ENCODE measurements at places on chromosomes 16 and 17.

DNA sequence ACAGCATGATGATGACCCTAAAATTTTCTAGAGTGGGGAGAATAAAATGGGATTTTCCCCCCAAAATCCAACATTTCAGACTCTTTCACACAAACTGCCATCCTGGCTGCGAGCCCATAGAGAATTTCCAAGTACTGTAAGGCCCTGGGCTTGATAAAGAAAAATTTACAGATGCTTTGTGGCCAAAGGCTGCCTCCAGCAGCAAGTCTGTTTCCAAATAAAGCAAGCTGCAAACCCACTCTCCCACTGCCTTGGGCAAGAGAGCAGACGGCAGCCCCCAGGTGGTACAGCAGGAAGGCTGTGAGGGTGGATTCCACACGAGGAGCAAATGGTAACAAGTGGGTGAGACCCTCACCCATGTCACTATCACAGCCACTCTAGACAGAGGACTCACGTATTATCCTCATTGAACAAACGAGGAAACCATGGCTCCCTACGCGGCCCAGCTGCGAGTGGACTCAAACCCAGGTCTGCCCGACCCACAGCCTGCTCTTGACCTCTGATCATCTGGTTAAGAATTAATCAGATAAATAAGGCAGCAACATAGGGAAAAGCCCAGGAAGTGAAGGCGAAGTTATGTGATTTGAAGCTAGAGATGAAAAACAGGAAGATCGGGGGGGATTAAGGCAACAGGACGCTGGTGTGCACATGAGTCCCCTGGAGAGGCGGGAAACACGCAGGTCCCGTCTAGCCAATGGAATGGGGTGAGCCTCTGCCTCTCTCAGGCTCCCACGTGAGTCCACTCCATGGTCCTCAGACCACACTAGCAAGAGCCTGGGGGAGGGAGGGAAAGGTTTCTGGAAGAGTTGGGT lies 37.4 kb downstream of the AXIN2 start:
- no peak overlapping the region for H3K4me3 ChIP-seq
- H3K4me1 ChIP-seq = no peaks in the 10 kb centered on the region
- no peaks in the 10 kb centered on the region for H3K27me3 ChIP-seq
- no peak overlapping the region for H3K27ac ChIP-seq
- no peaks in the 10 kb centered on the region for H3K36me3 ChIP-seq

GRCh38 chr17:44565866-44566443 lies 8.7 kb downstream of the FZD2 start:
- no peak overlapping the region for H3K27ac ChIP-seq
- H3K36me3 ChIP-seq = no peaks in the 10 kb centered on the region
- H3K4me1 ChIP-seq = peaks cover 2% of the 10 kb centered on the region
- H3K4me3 ChIP-seq = no peak overlapping the region
- no peaks in the 10 kb centered on the region for H3K27me3 ChIP-seq

GRCh38 chr16:11151156-11151884 lies 104.7 kb downstream of the SOCS1 start:
- peaks cover 7% of the 10 kb centered on the region for H3K4me1 ChIP-seq
- H3K27ac ChIP-seq = no peak overlapping the region
- no peaks in the 10 kb centered on the region for H3K36me3 ChIP-seq
- no peaks in the 10 kb centered on the region for H3K27me3 ChIP-seq
- DNase-seq = no peak

- no peaks in the 10 kb centered on the region for H3K4me1 ChIP-seq
- peaks cover 53% of the 10 kb centered on the region for H3K27me3 ChIP-seq
- no peaks in the 10 kb centered on the region for H3K36me3 ChIP-seq
- no peak overlapping the region for H3K4me3 ChIP-seq
Observed at GRCh38 chr17:48711128-48711527, 11.2 kb downstream of the PRAC1 start.

GRCh38 chr17:4558347-4558971 lies 1.9 kb downstream of the GGT6 start:
- no peak overlapping the region for H3K27ac ChIP-seq
- H3K27me3 ChIP-seq = no peaks in the 10 kb centered on the region
- H3K36me3 ChIP-seq = peaks cover 4% of the 10 kb centered on the region
- peaks cover 24% of the 10 kb centered on the region for H3K4me1 ChIP-seq
- DNase-seq = peak; percentile 42

GRCh38 chr17:80519091-80519781 lies 25.4 kb upstream of the RPTOR start:
- H3K36me3 ChIP-seq = no peaks in the 10 kb centered on the region
- peaks cover 3% of the 10 kb centered on the region for H3K27me3 ChIP-seq
- no peaks in the 10 kb centered on the region for H3K4me1 ChIP-seq
- peak; percentile 55 for DNase-seq
- no peak overlapping the region for H3K4me3 ChIP-seq
- no peak overlapping the region for H3K27ac ChIP-seq

DNA sequence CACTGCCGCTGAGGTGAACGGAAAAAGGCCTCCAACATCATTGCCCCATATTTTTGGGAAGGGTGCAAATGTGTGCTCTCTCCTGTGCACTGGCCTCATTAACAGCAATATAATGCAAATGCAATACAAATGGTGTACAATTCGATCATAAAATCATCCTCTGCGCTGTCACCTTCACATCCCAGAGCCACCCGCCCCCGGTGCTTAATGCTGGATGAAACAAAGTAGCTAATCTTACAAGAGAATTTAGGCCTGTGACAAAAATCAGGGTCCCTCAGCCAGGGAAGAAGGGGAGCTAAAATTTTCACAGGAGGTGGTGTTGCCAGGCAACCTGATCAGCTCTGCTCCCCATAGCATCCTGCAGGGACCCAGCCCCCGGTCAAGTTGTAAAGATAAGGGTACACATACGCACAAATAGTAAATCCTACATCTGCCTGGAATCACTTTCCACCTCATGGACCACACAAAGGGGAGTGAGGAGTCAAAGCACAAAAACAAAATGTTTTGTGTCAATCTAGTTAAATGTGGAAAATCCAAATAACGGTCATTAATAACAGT lies 3.0 kb downstream of the TBC1D16 start:
- no peak overlapping the region for H3K27ac ChIP-seq
- no peak overlapping the region for H3K4me3 ChIP-seq
- no peaks in the 10 kb centered on the region for H3K27me3 ChIP-seq
- peaks cover 34% of the 10 kb centered on the region for H3K4me1 ChIP-seq
- no peaks in the 10 kb centered on the region for H3K36me3 ChIP-seq
- DNase-seq = peak; percentile 11

GRCh38 chr17:43360739-43361505 lies 37.9 kb upstream of the ARL4D start:
- H3K27me3 ChIP-seq = no peaks in the 10 kb centered on the region
- peak overlapping the region; percentile 95 for H3K27ac ChIP-seq
- peak overlapping the region; percentile 72 for H3K4me3 ChIP-seq
- peak; percentile 92 for DNase-seq
- peaks cover 30% of the 10 kb centered on the region for H3K4me1 ChIP-seq
- no peaks in the 10 kb centered on the region for H3K36me3 ChIP-seq

DNA sequence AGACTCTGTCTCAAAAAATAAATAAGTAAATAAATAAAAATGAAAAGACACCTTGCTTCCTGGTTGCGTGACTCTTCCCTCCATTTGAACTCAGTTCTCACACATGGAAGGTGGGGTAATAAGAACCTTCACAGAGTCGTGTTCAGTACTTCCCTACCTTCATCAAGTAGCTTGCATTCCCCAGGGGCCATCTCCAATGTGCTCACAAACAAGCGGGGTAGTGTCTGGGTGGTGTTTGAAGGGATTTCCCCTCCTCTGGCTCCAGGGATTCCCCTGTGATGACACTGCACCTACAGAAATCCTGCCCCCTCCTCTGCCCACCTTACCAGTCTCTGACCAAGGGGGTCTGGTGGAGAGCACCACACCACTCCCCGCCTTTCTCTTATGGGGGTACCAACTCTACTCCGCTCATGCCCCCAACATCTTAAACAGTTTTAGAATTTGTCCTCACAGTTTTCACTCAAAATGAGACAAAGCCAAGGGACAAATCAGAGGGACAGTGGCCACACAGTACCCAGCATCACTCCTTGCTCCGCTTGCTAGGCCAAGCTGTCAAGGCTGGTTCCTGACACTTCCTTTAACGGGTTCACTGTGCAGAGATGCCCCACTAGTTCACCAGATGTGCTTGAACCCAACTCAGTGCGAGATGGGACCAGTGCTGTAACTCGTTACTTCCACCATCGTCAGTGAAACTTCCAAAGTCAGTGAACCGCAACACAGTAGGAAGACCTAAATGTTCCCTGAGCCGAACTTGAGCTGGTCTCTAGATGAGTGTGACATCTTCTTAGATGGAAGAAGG lies 69.1 kb downstream of the COPRS start:
- peaks cover 14% of the 10 kb centered on the region for H3K4me1 ChIP-seq
- no peak for DNase-seq
- no peaks in the 10 kb centered on the region for H3K36me3 ChIP-seq
- no peak overlapping the region for H3K27ac ChIP-seq
- no peak overlapping the region for H3K4me3 ChIP-seq
- H3K27me3 ChIP-seq = no peaks in the 10 kb centered on the region

DNA sequence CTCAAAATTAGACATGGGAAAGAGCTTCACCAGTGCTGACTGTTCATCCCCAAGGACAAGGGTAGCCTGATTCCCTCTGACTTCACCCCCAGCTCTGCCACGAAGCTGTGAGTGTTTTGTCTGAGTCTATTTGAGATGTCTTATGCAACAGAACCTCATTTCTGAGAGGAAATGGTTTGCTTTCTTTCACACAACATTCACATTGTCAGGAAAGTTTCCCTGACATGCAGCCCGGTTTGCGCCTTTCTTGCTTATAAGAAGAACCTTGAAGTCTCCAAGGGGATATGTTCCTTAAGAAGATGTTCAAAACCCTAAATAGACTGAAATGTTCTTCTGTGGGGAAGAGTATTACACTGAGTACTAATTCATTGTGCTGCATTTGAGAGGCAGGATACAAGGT lies 300.5 kb upstream of the CCL2 start:
- no peak for DNase-seq
- H3K36me3 ChIP-seq = no peaks in the 10 kb centered on the region
- no peaks in the 10 kb centered on the region for H3K4me1 ChIP-seq
- H3K27ac ChIP-seq = no peak overlapping the region
- H3K27me3 ChIP-seq = no peaks in the 10 kb centered on the region

- no peaks in the 10 kb centered on the region for H3K27me3 ChIP-seq
- no peak overlapping the region for H3K27ac ChIP-seq
- H3K4me3 ChIP-seq = no peak overlapping the region
Observed at GRCh38 chr16:53832896-53833544, 129.1 kb downstream of the FTO start.

GRCh38 chr17:74873874-74874614 lies 1.2 kb upstream of the FDXR start:
- no peak for DNase-seq
- H3K4me1 ChIP-seq = peaks cover 26% of the 10 kb centered on the region
- peak overlapping the region; percentile 80 for H3K27ac ChIP-seq
- H3K27me3 ChIP-seq = peaks cover 8% of the 10 kb centered on the region
- no peaks in the 10 kb centered on the region for H3K36me3 ChIP-seq

DNA sequence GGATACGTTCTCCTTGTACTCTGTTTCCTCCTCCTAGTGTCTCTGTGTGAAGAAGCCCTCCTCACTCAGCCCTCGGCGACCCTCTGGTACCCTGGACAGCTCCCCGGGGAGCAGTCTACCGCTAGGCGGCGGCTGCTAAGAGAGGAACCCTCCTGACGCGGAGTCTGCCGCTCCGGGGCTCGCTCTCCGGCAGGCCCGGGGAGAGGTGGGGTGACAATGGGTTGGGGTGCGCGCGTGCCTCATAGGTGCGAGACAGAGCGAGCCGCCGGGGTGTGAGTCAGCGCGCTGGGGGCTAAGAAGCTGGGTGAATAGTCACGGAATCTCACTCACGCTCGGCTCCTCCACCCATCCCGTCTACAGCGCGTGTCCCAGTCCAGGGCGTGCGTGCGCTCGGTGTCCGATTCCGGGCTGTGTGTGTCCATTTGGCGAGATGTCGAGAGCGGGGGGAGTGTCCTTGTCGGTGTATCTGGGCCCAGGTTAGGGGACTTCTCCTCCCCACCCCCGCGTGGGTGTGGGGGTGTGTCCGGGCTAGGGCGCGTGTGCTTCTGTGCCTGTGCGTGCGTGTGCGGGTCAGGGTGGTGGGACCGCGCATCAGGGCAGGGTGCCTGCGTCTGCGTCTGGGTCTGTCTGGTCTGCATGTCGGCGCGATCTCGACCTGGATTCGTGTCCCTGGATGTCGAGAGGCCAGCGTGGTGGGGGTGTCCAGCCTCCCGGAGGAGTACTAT lies 577 bp upstream of the HS3ST2 start:
- H3K27ac ChIP-seq = no peak overlapping the region
- H3K4me1 ChIP-seq = no peaks in the 10 kb centered on the region
- DNase-seq = peak; percentile 93
- H3K27me3 ChIP-seq = peaks cover 15% of the 10 kb centered on the region
- H3K36me3 ChIP-seq = no peaks in the 10 kb centered on the region

DNA sequence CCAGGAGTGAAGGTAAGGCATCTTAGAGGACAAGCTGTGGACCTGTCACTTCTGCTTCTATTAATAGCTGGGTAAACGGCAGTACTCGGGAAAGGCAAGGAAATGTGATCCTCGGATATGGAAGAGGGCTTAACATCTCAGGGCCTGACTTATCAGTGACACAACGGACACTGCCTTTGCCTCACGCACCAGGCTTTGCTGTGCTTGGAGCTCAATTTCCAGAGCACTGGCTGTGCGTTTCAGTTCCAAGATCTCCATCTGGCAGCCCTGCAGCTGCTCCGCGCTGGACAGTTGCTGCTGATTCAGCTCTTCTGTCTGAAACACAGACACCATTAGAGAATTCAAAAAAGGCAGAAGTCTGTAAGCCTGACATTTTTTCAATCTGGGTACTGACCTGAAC lies 3.5 kb downstream of the KRT40 start:
- H3K4me3 ChIP-seq = no peak overlapping the region
- DNase-seq = peak; percentile 70
- peaks cover 9% of the 10 kb centered on the region for H3K4me1 ChIP-seq
- no peaks in the 10 kb centered on the region for H3K36me3 ChIP-seq
- H3K27me3 ChIP-seq = no peaks in the 10 kb centered on the region

GRCh38 chr17:66467766-66468165 lies 165.4 kb downstream of the PRKCA start:
- no peaks in the 10 kb centered on the region for H3K36me3 ChIP-seq
- no peak for DNase-seq
- no peaks in the 10 kb centered on the region for H3K27me3 ChIP-seq
- H3K27ac ChIP-seq = peak overlapping the region; percentile 87
- H3K4me1 ChIP-seq = peaks cover 51% of the 10 kb centered on the region
- no peak overlapping the region for H3K4me3 ChIP-seq

GRCh38 chr16:64993464-64993863 lies 128.4 kb downstream of the CDH11 start:
- H3K27ac ChIP-seq = peak overlapping the region; percentile 0
- H3K4me1 ChIP-seq = peaks cover 7% of the 10 kb centered on the region
- peaks cover 94% of the 10 kb centered on the region for H3K36me3 ChIP-seq
- H3K27me3 ChIP-seq = no peaks in the 10 kb centered on the region
- H3K4me3 ChIP-seq = no peak overlapping the region
- DNase-seq = peak; percentile 71

GRCh38 chr17:42720996-42721583 lies 23.8 kb downstream of the EZH1 start:
- H3K27me3 ChIP-seq = no peaks in the 10 kb centered on the region
- no peaks in the 10 kb centered on the region for H3K4me1 ChIP-seq
- peak; percentile 88 for DNase-seq
- no peak overlapping the region for H3K27ac ChIP-seq

DNA sequence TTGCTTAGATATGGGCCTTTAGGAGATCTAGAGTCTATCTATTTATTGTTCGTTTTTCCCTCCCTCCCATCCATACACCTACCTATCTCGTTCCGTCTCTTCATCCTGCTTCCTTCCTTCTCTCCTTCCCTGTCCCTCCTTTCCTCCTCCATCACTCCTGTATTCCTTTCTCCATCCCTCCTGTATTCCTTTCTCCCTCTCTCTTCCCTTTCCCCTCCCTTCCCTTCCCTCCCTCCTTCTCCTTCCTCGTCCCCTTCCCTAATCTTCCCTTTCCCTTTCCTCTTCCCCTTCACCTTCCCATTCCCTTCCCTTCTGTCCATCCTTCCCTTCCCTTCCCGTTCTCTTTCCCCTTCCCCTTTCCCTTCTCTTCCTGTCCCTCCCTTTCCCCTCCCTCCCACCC lies 10.6 kb downstream of the GP2 start:
- H3K4me1 ChIP-seq = no peaks in the 10 kb centered on the region
- no peak for DNase-seq
- H3K27me3 ChIP-seq = no peaks in the 10 kb centered on the region
- no peak overlapping the region for H3K4me3 ChIP-seq
- H3K27ac ChIP-seq = no peak overlapping the region

Data from osteoblast (primary cell).